NCI-H1930 (cell line): ENCODE measurements at places on chromosomes 13 and 19.

GRCh38 chr19:33285441-33285927, 16.9 kb downstream of the CEBPA start:
- no peak for DNase-seq

DNA sequence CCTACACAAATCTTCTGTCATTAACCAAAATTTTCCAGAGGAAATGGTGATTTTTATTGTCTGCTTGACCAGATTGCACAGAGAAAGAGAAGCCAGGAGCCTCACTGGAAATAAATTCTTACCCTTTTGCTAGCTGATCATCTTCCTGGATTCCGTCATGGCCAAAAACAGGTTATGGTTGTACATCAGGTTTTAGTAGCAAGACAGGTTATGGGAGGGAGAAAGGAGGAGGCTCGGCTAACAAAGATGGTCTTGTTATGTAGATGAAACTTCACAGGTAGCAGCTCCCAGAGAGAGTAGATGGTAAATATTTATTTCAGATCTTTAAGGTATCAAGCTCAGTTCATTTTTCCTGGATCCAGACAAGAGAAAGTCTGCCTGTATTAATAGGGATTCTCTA, 19.7 kb upstream of the CEACAM3 start:
- DNase-seq: no peak

DNA sequence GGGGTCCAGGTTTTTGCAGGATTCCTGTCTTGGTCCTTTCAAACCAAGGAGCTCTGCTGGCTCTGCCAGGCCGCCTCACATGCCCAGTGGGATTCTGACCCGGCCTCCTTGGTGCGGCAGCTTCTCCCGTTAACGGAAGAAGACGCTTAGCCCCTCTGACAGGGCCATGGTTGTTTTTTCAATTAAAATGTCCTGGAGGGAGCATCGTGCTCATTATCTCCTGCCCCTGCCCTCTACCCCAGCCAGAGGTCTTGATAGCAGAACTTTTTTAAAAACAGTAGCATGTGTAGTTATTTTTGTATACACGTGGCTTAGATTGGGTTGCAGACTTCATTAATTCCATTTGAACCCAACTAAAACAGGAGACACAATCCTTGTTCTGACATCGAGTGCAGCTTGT, 11.5 kb upstream of the RPS15 start:
- no peak for DNase-seq

DNA sequence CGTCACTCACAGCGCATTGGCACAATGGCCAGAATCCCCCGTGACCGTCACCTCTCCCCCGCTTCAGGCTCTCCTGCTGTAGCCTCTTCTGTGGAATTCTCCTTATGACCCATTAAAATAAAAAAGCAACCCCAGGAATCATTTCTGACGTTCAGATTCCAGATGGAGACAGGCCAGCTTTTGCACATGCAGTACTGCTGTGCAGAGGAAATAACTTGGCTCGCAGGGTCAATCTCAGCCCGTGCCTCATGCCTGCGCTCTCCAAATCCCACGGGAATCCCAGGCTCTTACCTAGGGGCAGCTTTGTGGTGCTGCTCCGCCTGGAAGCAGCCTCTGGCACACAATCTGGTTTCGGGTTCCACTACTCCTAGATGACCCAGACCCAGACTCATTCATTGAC, 32.7 kb upstream of the SOX1 start:
- DNase-seq: no peak

DNA sequence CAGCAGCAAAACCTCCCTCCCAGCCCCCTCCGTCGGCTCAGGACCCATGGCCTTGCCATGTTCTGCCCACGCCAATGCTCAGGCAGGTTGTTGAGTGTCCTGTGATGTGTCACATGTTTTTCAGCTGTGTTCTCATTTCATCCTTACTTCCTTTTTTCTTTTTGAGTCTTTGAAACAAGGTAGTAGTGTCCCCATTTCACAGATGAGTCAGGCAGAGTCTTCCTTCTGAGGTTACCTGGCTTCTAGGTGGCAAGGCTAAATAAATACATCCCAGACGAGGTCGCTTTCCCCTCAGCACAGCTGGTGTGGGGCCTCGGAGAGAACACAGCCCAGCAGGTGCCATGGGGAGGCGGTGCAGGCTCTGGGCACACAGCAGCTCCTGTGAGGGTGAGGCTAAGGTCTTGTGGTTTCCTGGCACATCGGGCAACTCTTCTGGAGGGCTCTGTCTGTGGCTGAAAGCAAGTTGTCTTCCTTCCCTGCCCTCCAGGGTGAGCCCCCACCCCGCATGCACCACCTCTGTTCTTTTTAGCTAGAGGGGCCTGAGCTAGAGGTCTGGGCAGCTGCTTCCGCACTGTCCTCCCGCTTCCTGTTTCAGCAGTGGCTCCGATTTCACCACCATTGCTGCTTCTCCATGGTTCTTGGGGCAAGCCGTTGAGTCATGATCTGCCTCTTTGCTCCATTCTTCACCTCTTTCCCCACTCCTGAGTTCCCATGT, 15.1 kb downstream of the PRAM1 start:
- no peak for DNase-seq

GRCh38 chr13:25231517-25231916, 55.8 kb downstream of the MTMR6 start:
- DNase-seq: no peak

DNA sequence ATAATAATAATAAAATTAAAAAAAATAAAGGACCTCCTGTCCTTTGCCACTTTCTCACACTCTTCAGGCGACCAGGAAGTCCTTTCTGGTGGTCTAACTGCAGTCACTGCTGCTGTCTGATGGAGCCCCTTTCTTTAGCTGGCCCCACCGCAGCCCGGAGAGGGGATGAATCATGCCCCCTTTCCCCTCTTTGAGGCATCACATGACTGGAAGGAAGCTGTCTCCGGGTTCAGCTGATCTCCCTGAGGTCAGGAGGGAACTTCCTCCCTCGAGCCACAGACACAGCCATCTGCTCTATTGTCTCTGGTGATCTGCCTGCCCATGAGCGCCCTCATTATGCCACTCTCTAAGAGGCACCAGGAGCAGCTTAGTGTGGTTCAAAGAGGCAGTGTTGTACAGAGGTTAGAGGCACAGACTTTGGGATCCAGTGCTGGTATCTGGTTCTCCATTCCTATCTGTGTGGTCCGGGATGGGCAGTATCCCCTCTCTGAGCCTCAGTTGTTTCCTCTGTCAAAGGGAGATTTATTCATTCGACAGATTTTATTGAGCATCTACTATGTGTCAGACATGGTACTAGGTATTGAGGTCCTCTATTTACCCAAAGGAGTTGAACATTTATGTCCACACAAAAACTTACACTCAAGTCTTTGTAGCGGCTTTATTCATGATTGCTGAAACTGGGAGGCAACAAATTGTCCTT, 30.0 kb downstream of the VAV1 start:
- no peak for DNase-seq

- peak; percentile 47 for DNase-seq
Measured at GRCh38 chr19:46840498-46840942, 10.1 kb downstream of the AP2S1 start.

GRCh38 chr13:38970380-38971051, 20.1 kb downstream of the STOML3 start:
- DNase-seq: no peak

GRCh38 chr13:23790577-23791170, 98.5 kb downstream of the MIPEP start:
- no peak for DNase-seq

GRCh38 chr13:44142941-44143665, 230.5 kb upstream of the SERP2 start:
- no peak for DNase-seq

DNA sequence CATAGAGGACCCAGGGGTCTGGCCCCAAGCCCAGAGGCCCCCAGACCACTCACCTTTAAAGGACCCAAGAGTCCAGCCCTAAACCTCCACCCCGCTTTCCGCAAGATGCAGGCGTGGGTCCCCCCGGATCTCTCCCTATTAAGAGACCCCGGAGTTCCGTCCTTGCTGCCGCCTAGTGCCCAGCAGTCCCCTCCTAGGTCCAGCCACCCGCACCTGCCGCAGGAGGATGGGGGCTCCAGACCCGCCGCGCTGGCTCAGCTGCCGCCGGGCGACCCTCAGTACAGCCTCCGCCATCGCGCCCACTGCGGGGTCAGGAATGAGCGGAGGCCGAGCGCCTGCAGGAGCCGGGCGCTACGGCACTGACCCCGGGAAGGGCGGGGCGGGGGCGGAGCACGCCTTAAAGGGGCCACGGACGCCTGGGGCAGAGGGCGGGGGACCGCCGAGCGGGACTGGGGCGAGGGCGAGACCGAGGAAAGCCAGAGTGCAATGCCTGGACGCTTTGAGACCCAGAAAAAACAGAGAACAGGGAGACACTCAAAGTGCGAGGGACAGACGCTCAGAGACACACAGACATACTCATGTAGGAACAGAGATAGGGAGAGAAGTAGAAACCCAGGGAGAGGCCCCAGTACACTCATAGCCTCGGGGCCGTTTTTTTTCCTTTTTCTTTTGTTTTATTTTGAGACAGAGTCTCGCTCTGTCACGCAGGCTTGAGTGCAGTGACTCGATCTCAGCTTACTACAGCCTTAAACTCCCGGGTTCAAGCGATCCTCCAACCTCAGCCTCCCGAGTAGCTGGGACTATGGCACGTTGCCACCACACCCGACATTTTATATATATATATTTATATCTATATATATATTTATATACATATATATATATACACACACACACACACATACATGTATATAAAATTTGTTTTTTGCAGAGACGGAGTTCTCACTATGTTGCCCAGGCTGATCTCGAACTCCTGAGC, at the start of gene ETHE1:
TSS of gene ETHE1 (minus strand) at position 318 of the 976 bp plus-strand sequence. CDS start at position 294, 24 bp downstream.
- DNase-seq: peak; percentile 72

DNA sequence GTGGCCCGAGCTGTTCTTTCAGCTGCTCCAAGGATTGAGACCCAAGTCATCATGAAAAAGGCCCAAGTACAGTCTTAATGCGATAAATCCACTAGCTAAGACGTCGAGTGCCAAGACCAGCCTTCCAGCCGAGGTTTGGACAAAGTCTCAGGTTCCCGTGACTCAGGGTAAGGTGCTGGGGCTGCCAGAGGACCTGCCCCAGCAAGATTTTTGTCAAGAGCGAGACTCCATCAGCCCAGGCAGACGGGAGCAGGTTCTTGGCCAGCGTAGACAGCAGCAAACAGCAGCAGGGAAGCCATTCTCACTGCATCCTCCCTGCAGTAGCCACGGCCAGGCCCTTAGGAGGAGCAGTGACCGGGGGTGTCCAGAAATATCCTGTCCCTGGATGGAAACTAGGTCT, 3.4 kb downstream of the FEM1A start:
- DNase-seq: no peak

DNA sequence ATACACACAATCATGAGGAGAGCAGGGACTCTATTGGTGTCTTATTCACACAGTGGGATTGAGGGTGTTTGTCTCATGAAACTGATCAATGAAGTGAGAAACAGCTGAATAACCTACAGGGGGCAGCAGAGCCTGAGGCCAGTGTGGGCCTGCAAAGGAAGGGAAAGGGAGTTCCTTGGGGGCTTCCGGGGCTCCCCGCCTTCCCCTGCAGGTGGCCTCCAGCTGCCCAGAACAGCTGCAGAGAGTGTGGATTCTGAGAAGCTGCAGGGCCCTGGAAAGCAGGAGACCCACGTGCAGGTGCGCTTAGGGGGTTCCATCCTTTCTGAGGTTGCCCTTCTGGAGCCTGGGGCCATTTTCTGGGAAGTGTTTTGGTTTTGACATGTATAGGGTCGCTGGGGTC, 20.1 kb downstream of the ZNF763 start:
- no peak for DNase-seq

DNA sequence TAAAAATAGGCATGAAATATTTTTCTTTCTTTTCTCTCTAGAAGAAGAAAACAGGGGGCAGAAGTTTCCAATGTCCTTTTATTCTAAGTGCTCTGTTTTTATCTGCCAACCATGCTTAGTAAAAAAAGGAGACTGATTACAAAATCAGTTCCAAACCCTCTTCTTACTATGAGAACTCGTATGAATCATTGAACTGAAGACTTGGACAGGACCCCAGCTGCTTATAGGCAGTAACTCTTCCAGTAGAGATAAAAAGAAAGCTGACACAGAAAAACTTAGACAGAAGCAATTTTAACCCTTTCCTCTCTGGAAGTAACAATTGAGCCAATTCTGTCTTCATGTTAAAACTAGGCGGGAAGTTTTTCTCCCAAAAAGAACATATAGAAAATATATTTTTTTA, 24.5 kb upstream of the FREM2 start:
- DNase-seq: no peak

GRCh38 chr13:25037057-25037813, 58.7 kb upstream of the PABPC3 start:
- peak; percentile 54 for DNase-seq

DNA sequence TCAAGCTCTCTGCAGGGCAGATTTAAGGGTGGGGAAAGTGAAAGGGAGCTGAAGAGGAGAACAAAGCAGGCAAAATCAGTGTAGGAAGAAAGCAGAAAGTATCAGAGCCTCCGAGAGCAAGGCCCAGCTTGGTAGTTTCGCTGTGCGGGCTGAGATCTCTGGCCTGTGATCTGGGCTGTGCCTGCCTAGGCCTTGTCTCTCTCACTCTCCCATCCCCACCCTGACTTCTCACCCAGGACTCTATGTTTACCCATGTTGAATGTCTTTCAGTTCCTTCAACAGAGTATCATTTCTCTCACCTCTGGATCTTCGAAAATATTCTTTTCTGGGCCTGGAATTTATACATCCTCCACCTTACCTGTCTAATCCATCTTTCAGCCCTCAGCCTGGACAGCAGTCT, 391.3 kb downstream of the FOXO1 start:
- DNase-seq: no peak

DNA sequence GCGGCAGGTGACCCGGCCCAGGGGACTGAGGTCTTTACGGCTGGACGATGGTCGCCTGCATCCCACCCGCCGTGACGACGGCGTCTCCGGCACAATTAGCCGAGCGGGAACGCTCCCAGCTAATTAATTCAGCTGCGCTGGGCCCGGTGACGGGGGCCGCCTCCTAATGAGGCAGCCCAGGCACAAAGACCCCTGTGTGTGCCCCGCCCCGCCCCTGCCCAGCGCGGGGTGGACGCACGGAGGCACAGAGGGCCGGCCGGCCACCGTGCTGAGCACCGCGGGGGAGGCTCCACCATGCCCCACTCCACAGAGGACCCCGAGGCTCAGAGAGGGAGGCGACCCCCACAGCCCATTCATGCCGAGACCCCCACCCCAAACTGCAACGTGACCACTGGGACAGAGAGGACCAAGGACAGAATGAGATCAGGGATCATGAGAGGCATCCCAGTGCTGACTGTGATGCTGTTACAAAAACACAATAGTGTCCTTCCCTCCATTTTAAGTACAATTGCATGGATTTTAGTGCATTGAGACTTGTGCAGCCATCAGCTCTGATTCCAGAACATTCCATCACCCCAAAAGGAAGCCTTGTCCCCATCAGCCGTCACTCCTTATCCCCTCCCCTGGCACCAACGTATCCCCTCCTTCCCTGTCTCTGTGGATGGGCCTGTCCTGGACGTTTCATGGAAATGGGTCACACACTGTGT, 17.0 kb downstream of the EFNA2 start:
- no peak for DNase-seq

- no peak for DNase-seq
Measured at GRCh38 chr13:112205990-112206389, 139.0 kb downstream of the SOX1 start.
